ENCODE measurements at places on chromosomes 3 and 15.

DNA sequence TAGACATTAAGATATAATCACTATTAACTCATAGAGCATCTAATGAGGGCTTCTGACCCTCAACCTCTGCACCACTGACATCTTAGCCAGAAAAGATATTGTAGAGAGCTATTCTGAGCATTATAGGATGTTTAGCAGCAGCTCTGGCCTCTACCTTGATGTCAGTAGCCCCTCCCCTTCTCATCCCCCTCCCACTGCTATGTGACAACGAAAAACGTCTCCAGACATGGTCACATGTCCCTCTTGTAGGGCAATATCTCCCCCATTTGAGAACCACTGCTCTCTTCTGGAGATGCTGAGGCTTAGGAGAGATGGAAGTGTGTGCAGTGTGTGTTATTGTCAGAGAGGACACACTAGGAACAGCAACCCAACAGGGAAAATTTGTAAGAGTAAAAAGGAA, 242.3 kb downstream of the FEZF2 start:
- DNase-seq: no peak

DNA sequence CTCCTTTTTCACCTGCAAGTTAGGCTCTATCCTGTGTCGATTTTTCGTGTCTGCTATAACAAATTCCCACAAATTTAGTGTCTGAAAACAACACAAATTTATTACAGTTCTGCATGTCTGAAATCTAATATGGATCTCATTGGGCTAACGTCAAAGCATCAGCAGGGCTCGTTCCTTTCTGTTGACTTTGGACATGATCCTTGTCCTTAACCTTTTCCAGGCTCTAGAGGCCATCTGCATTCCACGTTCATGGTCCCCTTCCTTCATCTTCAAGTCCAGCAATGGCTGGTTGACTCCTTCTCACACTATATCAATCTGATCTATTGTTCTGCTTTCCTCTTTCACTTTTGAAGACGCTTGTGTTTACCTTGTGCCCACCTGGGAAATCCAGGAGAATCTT, 165.7 kb upstream of the RARB start:
- DNase-seq: no peak

- no peak for DNase-seq
Observed at GRCh38 chr15:48796930-48797329, 13.9 kb downstream of the CEP152 start.

DNA sequence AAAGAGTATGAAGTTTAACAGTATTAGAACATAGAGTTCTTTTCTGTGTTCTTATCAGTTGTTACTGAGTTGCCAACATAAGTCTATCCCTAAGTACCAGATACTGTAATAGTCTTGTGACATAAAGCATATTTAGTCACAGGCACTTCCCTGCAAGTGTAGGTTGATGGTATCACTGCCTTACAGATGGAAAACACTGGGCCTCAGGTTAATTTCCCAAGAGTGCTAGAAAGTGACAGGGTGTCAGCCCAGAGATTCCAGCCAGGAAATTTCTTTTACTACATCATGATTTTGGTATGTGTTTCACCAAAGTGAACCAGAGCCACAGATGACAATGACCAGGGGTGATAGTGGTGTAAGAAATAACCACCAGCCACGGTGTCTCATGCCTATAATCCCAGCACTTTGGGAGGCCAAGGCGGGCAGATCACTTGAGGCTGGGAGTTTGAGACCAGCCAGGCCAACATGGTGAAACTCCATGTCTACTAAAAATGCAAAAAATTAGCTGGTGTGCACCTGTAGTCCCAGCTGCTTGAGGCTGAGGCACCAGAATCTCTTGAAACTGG, 3.2 kb downstream of the EIF1B start:
- DNase-seq: no peak

GRCh38 chr15:28021281-28022039, 77.7 kb downstream of the OCA2 start:
- no peak for DNase-seq

DNA sequence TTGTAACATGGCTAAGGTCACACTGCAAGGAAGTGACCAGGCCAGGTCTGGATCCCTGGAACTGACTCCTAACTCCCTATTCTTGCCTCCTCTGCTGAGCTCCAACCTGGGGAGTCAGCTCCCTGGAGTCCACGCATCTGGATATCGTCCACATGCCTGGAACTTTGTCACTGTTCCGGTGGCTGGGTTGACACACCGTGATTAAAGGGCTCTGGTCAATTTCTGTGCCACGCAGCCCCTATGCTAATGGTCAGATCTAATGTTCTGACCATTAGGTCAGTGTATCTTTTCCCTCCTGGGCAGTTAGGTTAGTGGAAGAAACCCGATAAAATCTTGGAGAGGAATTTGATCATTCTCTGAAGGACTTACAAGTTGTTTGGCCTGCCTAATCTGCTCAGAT, 1.6 kb upstream of the TPM1 start:
- no peak for DNase-seq

DNA sequence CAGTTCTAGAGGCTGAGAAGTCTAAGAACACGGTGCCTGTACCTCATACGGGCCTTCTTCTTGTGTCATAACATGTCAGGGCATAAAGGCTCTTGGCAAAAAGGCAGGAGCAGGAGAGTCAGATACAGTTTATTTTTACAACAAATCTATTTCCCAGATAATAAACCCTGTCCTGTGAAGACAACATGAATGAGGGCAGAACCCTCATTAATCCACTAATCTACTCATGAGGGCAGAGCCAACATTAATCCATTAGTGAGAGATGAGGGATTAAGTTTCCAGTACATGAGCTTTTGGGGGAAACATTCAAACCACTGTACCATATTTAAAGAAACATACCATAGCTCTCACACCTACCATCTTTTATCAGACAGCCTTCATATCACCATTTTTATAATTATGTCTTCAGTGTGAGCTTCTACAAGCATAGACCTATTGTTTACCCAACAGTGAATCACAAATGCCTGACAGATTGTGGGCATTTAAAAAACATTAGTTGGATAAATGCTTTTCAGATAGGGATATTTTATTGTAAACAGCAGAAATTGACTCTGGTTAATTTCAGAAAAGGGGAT, 645.8 kb downstream of the GRM7 start:
- no peak for DNase-seq

- DNase-seq: no peak
Observed at GRCh38 chr3:185067173-185067572, 85.7 kb downstream of the C3orf70 start.

DNA sequence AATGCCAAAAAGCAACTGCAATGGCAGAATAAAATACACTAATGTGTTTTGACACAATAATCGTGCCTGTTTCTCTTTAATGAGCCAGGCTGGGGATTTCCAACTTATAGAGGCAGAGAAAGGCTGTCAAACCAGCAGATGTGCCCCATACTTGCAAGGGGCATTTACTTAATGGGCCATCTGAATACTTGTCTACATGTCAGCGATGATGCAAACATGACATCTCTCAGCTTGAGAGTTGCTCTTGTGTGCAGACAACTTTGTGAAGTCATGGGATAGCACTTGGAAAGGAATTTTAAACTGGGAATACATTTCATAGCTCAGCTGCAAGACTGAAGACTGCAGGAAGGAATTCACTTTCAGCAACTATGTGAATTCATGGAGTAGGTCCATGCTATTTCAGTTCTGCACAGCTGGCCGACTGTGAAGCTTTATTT, 127.4 kb upstream of the ADAMTS9 start:
- DNase-seq: no peak

DNA sequence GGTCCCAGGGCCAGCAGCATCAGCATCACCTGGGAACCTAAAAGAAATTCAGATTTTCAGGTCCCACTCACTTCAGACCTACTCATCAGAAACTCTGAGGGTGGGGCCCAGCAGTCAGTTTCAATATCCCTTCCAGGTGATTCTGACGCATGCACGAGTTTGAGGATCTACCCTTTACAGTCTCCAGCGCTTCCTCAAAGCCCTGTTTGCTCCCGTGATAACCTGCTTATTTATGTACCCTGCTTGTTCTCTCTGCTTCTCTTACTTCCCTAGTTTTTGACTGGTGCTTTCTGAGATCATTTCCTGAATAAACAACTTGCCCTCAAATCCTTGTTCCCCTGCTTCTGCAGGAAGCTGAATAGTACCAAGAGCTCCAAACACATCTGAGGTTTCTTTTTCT, 245.3 kb downstream of the ZNF621 start:
- DNase-seq: no peak

- DNase-seq: no peak
Observed at GRCh38 chr3:133213937-133214336, 175.7 kb downstream of the TMEM108 start.

DNA sequence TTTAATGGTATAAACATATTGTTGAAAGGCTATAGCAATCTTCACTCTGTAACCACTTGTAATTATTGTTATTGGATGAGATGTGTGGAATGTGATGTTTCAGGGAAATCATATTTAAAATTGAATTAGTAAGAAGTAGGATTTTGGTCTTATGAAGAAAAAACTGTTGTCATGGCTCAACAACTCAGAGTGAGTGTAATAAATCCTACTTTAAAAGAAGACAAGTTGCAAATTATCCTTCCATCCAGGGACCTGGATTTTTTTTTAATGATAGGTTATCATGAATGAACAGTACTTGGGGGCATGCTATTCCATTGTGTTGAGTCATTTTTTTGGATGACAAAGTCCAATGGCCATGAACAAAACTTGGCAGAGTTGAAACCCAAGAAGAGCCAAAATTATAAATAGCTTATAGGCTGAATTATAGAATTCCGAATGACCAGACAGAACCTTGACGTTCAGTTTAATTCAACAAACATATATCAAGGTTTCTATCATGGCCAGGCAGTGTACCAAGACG, 625.5 kb upstream of the ZNF717 start:
- DNase-seq: no peak

DNA sequence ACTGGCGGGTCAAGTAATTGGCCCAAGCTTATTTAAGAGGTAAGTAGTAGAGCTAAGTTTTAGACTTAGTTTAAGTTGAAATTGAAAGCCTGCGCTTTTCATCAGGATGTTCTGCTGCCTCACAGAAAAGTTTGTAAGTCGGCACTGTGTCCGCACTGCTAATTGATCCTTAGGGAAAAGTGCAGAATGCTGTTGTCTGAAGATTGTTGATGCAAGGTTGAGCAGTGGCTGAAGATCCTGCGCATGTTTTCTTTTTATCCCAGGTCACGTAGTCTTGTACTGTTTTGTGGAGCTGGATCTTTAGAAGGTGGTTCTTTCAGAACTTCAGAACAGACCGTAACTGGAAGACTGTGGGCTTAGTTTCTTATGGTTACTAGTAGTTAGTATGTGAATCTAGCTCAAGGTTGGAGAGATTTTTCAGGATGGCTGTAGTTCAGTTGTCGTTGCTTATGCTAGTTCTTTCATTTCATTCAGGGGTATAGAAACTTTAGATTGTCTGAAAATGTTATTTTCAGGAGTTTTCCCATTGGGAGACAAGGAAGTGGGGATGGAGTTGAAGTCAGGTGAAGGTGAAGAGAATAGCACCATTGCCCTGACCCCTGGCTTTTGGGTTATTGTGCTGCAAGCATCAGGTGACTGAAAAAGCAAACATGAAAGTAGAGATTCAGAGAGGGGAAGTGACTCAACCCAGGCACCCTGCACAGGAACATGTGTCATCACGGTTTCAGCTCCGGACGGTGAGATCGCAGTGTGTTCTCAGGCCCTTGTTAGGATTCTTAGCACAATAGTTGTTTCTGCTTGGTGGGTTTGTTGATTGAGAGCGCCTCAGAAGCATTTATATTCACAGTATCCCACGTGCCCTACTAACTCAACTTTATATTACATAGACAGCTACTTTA, 32.8 kb downstream of the AKAP13 start:
- DNase-seq: peak; percentile 46

DNA sequence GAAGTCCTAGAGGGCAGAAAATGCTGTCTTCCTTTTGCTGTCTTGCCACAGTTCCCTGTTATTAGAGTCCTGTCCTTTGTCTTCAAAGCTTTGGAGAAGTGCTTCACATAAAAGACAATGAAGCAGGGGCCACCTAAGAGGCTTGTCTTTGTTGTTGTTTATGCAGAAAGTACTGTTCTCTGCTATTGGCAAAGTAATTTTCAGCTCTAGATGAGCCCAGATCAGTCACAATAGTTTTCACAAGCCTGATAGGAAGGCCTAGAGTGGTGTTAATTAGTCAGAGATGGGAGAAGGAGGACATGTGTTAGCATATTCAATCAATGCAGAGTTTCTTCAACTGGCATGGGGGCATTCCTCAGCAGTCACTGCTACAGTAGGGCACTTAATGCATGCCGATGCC, 300.0 kb downstream of the PTPRG start:
- DNase-seq: no peak

GRCh38 chr15:33871980-33872379, 96.3 kb upstream of the CHRM5 start:
- no peak for DNase-seq

DNA sequence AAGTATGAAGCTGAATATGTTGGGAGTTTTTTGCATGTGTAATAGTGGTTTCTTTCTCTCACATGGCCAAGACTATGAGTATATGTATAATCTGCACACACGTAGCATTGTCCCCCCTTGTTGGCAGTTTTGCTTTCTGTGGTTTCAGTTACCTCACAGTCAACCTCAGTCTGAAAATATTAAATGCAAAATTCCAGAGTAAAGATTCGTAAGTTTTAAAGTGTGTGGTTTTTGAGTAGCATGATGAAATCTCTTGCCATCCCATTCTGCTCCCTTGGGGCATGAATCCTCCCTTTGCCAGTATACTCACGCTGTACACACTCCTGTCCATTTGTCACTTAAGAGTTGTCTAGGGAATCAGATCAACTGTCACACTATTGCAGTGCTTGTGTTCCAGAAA, 742.0 kb upstream of the CCDC54 start:
- DNase-seq: no peak
